D341Med (cell line): ENCODE measurements at places on chromosomes 16 and 17.

- no peak for DNase-seq
These were observed 221.2 kb downstream of the NTN1 start for GRCh38 chr17:9242497-9242881.

- DNase-seq = no peak
These were observed 37.7 kb upstream of the PHLPP2 start for GRCh38 chr16:71762186-71762585.

- no peak for DNase-seq
These were observed 443.2 kb downstream of the XYLT1 start for GRCh38 chr16:17027488-17028129.

GRCh38 chr16:20214401-20214800 lies 112.9 kb downstream of the GP2 start:
- DNase-seq = no peak
